ENCODE measurements at places on chromosomes 12 and 14.

- no peak for DNase-seq
Measured at GRCh38 chr14:71554959-71555612, 377.1 kb upstream of the RGS6 start.

- no peak for DNase-seq
Measured at GRCh38 chr12:117603316-117604113, 242.1 kb upstream of the NOS1 start.

DNA sequence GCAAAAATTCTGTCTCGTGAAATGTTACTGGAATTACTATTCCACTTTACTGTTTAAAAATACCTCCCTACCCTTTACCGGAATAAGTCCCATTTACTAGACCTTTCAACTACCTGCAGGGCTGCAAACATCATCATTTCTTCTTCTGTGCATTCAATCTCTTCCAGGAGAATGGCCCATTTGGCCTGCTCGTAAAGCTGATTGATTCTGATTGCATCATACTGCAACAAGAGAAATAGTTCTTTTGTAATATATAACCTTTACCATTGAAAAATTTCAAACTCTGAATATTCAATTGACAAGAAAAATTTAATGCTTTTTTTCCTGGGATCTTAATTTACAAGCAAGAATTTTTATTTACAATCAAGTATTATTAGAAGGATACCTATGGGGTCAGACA is 72.4 kb downstream of the FERMT2 start:
- no peak for DNase-seq

- no peak for DNase-seq
Measured at GRCh38 chr12:112327209-112327938, 54.9 kb downstream of the HECTD4 start.

Measured in fibroblast of skin of back (primary cell).